Iris pigment epithelial cell (primary cell): ENCODE measurements at places on chromosomes 2 and 18.
A peak's percentile ranks its signal among the peaks of the same experiment; 100 is the strongest.

- DNase-seq = no peak
Measured at GRCh38 chr2:100699131-100699530, 120.8 kb upstream of the NPAS2 start.

GRCh38 chr2:232230560-232230959 is 148.0 kb upstream of the ALPP start:
- peak; percentile 15 for DNase-seq

GRCh38 chr2:134153294-134153880 is 100.5 kb upstream of the MGAT5 start:
- DNase-seq = no peak

DNA sequence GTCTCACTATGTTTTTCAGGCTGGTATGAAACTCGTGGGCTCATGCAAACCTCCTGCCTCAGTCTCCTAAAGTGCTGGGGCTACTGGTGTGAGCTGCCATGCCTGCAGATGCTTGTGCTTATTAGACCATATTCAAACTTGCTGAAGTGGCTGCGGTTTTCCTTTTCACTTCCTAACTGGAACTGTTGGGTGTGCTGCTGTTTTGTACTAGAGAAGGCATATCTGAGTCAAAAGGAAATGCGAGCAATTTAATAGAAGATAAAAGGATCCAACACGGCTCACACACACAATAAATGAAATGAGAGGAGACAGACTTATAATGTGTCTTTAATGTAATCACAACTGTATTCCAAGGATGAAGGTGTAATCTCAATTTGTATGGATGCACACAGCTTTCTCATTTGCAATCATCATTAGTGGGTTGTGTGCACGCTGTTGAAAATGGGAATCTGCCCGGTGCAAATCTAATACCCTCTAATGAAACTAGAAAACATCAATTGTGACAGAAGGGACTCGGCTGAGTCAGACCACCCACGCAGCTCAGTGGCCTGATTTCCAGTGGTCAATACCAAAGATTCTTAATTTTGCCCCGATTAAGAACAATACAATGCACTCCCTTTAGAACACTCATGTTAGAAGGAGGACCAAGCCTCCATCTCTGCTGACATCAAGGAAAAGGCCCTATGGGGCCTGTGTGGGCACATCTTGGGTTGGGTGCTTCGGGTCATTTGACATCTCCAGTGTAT is 532.7 kb downstream of the TDRD15 start:
- peak; percentile 20 for DNase-seq
